ENCODE measurements at places on chromosomes 4 and X.

DNA sequence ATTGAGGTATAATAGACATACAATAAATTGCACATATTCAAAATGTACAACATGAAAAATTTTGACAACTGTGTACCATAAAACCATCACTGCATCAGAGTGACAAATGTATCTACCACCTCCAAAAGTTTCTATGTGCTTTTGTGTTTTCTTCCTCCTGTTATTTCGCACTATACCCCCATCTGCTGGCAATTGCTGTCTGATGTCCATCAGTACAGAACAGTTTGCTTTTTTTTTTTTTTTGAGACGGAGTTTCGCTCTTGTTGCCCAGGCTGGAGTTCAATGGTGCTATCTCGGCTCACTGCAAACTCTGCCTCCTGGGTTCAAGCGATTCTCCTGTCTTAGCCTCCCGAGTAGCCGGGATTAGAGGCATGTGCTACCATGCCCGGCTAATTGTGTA lies 154.3 kb upstream of the GIMD1 start:
- no peak for DNase-seq

- DNase-seq = no peak
These were observed 1.8 kb downstream of the TLR1 start for GRCh38 chr4:38802561-38803355.

GRCh38 chrX:39653691-39654090 lies 444.1 kb downstream of the BCOR start:
- no peak for DNase-seq

DNA sequence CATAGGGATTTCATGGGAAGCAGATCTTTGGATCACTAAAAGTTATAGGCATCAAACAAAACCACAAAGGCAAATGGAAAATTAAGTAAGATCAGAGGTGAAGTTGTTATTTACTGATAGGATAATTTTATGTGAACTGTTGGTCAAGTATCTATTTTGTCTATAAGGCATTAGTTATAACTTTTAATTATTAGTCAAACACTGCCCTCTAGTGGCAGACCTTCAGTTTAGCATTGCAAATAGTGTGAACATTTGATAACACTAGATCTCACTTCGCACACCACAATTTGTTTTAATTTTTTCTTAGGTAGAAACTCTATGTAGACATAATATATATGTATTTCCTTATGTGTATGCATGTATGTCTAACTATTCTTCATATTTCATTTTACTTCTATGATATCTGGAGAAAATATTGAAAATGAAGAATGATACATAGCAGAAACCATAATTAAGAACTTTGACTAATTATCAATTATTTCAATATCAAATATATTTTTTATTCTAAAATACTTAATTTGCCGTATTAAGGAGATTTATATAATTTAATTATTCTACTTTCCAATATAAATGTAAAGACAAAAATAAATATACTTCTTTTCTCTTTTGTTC lies 214.5 kb upstream of the TACR3 start:
- no peak for DNase-seq

DNA sequence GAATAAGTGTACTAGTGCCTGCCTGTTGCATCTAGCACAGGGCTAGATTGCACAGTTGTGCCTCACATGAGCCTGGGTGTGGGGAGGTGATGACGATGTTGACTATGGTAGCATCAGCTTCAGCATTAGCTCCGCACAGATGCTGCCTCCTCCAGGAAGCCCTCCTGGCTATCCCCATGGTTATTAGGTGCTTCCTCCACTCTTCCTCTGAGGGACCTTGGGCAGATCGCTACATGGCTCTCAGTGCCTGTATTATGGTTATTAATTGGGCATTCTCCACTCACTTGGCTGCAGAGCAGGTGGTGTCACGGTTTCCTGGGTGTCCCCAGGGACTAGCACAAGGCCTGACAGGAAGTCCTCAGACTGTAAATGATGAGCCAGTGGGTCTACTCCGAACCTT lies 325.6 kb downstream of the ARHGAP10 start:
- no peak for DNase-seq

DNA sequence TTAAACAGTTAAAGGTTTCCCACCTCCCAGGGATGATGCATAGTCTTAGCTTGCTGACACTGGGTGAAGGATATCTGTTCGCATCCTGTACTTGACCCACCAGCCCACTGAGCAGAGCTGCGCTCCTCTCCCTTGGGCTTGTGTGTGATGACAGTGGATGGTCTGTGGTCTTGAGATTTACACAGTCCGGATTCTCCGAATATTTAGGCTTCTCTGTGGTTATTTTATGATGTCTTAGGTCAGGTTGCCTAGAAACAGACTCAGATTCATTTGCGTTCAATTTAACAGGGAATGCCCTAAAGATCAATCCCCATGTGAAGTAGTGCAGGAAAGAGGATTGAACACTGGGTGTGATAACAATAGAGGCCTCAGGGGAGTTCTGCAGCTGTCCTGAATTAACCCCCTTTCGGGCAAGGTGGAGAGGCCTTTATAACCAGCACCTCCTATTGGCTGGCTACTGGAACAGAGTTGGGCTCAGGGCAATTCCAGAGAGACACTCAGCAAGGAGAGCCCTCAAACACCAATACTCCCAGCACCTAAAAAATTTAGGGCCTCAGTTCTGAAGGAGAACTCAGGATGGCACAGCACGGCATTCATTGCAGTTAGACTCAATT lies 653.2 kb upstream of the GALNT7 start:
- no peak for DNase-seq

GRCh38 chrX:19673375-19674040 lies 158.2 kb upstream of the MAP3K15 start:
- DNase-seq = peak; percentile 83

DNA sequence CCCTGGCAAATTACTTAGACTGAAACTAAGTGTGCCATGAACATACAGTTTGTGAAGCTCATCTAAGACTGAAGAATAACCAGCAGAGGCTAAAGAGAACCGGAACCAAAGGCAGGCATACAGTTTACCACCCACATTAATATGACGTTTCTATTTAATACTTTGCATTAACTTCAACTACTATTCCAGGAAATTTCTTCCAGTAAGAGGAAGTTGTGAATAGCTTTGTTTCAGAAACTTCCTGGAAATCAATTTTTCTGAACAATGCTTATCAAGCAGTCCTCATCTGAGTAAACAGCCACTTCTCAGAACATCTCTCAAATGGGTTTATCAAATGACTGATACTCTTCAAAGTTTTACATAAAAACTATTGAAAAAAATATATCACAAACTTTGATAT lies 252.7 kb downstream of the OPHN1 start:
- no peak for DNase-seq

GRCh38 chrX:13721819-13722519 lies 12.5 kb downstream of the TRAPPC2 start:
- DNase-seq = no peak

DNA sequence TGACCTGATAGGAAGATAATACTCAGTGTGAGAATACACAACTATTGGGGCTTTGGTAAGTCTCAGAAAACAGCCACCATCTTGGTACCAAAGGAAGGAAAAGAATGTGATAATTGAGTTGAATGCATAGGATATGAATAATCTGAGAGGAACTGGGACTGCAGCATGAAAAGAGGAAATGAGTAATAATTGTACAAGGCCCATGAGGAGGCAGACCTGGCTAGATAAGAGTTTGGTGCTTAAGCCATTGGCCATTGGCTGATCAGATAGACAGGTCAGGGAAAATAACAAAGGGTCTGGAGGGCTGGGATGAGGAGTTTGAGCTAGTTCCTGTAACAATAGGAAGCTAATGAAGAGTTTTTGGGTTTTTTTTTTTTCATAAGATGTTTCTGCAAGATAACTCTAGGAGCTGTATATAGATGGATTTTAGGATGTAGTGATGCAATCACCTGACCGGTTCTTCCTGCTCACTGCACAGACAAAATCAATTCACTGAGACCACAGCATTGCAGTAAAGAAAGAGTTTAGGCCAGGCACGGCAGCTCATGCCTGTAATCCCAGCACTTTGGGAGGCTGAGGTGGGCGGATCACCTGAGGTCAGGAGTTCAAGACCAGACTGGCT lies 5.3 kb upstream of the TRMT2B start:
- no peak for DNase-seq

DNA sequence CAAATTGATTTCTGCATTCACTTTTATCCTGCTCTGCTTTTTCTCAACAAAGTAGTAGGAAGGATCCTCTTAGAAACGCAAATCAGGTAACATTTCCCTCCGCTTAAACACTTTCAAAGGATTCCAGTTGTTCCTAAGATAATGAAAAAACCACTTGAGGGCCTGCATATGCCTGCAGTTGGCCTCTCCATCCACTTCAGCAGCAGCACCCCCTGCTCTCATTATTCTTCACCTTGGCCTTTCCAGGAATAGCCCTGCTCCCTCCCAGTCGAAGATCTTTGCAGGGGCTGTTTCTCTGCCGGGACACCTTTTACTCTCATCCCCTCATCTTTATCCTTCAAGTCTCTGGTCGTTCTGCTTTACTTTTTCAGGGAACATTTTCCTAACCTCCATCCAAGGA lies 314.0 kb downstream of the INPP4B start:
- DNase-seq = no peak

DNA sequence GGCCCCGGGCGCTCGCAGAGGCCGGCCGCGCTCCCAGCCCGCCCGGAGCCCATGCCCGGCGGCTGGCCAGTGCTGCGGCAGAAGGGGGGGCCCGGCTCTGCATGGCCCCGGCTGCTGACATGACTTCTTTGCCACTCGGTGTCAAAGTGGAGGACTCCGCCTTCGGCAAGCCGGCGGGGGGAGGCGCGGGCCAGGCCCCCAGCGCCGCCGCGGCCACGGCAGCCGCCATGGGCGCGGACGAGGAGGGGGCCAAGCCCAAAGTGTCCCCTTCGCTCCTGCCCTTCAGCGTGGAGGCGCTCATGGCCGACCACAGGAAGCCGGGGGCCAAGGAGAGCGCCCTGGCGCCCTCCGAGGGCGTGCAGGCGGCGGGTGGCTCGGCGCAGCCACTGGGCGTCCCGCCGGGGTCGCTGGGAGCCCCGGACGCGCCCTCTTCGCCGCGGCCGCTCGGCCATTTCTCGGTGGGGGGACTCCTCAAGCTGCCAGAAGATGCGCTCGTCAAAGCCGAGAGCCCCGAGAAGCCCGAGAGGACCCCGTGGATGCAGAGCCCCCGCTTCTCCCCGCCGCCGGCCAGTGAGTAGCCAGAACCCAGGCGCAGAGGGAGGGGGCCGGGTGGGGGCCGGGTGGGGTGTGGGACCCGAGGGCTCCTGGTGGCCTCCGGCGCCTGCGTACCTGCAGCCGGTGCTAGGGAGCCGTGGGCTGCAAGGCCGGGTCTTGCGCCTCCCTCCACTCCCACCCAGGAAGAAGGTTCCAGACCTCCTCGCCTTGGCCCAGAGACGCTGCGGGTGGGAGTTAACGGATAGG lies 534 bp downstream of the MSX1 start:
- DNase-seq = no peak

- no peak for DNase-seq
These were observed 35.8 kb downstream of the AMELX start for GRCh38 chrX:11329021-11329420.

DNA sequence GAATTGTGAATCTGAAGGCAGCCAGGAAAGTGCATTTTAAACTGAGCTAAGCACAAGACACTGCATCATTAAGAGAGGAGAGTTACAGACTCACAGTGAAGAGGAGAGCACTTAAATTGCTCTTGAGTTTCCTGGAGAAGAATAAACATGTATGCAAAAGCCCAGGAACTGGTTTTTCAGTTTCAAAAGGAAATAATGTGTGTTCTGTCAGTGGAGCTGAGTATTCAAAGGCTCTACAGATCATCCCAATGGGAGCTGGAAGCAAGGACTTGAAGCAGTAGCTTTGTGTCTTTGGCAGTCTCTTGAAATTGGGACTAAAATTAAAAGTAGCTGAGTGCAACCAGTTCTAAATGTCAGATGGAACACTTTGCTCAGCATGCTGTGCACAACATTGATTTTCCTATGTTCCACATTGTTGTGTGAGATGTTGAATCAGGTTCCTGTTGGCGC lies 147.5 kb upstream of the ANK2 start:
- no peak for DNase-seq

- no peak for DNase-seq
These were observed 147.9 kb downstream of the LRBA start for GRCh38 chr4:150867148-150867547.

DNA sequence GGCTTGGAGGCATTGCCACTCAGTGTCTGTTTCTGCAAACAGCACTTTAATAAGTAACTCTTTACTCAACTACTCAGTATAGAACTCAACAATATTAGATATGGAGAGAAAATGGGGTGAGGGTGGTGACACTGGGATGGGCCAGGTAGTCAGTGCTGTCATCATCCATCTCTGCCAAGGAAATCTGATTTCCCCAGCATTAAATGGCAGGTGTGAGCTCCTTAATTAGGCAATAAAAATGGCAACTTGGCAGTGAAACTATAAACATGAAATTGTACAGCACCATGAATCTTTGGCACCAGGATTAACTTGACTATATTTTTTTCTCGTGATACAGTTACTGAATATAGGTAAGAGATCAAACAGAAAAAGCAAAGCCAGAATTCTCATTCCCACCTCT lies 146.2 kb downstream of the GLRA2 start:
- no peak for DNase-seq

GRCh38 chr4:26892480-26893150 lies 32.0 kb downstream of the STIM2 start:
- no peak for DNase-seq

GRCh38 chr4:48360285-48361011 lies 19.1 kb downstream of the SLAIN2 start:
- no peak for DNase-seq

DNA sequence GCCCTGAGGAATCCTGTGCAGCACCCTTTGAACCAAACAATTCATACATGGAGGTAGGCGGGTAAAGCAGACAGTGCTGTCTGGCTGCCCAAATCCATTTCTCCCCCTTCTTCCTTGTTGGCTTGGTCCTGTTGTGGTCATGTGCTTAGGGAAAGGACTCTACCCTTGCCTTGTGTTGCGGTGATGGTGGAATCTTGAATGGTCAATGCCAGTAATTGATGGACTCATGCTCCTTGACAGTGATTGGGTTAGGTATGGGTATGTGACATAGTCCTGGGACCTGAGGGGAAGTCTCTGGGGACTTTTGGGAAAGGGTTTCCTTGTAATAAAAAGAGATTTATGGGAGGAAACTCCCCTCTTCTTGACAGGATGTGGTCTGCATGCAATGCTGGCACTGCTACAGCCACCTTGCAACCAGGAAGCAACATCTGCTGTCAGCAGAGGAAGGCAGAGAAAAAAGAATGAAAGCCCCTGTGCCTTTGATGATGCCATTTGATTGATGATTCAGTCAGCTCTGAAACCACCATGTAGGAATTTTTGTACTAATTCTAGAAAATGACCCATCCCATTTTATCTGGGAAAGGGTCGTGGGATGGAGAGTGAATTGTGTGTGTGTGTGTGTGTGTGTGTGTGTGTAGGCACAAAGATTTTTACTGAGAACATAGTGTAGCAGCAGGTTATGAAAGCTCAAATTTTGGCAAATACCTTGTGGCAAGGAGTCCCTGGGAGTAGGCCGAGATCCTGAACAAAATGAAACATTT lies 30.0 kb upstream of the HUWE1 start:
- no peak for DNase-seq

DNA sequence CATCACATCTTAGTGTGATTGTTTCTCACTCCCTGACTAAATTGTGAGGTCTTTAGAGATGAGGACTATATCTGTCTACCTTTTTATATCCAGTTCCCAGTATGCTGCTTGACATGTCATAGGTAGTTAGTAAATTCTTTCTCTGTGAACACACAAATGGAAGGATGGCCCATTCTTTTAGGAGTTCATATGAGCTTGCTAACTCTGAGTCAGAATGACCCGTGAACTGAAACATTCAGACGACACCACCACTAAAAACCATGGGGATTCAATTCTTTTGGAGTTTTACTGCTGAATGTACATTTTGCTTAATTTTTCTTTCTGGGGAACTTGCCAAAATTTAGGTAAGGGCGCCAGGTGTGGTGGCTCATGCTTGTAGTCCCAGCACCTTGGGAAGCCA lies 13.9 kb downstream of the OFD1 start:
- DNase-seq = no peak

GRCh38 chr4:150540959-150541360 lies 41.0 kb upstream of the MAB21L2 start:
- DNase-seq = no peak
